ENCODE measurements at places on chromosomes 5 and 9.

GRCh38 chr5:99169309-99169708, 240.5 kb upstream of the CHD1 start:
- DNase-seq = peak; percentile 28

- DNase-seq = no peak
These were observed 141.6 kb upstream of the SPRY4 start for GRCh38 chr5:142466195-142466971.

- DNase-seq = no peak
These were observed 169.0 kb downstream of the DOCK2 start for GRCh38 chr5:169805937-169806700.

DNA sequence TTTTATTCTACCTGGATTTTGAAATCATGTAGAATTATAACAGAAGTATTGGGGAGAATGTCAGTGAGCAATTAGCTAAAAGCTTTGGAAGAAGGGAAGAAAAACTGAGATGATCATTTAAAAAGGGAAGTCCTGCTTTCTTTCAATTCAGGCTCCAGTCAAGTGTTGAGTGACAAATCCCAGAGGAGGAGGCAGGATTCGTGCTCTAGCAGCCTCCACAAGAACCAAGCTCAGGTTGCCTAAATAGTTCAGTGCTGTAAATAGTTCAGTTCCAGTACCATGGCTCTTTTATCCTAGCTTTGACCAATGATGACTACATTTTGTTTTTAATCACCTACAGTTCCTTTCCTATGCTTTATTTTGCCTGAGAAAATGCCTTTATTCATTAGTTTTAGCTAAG, 204.9 kb upstream of the NREP start:
- no peak for DNase-seq

DNA sequence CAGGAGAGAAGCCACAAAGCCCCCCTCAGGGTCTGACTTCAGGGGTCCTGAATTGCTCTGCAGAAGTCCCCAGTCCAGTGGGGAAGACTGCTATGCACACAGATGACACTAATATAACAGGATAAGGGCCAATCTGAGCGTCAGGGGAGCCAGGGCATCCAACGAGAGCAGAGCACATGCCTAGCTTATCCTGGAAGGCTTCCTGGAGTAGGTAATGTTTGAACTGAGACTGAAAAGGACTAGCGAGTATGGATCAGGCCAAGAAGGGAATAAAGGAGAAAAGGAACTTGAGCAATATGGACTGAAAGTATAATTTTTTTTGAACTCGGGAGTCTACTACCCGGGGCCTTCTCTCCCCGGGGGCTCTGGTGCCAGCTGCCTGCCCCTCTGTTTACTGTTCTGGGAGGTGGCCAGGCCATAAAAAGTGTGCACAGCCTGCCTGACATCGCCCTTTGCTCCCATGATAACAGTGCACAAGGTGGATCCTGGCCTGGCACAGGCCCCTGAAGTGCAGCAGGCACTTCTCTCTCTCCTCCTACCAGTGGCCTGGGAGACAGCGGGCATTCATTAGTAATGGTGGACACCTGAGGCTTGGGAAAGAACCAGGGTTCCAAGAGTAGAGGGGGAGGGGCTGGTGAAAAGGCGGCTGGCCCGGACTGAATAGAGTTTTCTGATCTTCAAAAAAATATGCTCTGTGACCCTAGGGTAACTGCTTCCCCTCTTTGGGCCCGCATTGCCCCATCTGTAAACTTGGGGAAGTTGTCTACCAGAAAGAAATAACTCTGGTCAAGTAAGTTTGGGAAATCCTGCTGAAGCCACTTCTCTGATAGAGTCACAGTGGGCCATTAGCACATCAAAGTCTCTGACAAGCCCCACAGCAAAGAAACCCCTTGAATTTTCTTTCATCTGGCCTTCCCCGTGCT, 4.6 kb upstream of the SLC6A7 start:
- no peak for DNase-seq

- DNase-seq = no peak
These were observed 110.1 kb upstream of the ABCA1 start for GRCh38 chr9:105038051-105038450.

DNA sequence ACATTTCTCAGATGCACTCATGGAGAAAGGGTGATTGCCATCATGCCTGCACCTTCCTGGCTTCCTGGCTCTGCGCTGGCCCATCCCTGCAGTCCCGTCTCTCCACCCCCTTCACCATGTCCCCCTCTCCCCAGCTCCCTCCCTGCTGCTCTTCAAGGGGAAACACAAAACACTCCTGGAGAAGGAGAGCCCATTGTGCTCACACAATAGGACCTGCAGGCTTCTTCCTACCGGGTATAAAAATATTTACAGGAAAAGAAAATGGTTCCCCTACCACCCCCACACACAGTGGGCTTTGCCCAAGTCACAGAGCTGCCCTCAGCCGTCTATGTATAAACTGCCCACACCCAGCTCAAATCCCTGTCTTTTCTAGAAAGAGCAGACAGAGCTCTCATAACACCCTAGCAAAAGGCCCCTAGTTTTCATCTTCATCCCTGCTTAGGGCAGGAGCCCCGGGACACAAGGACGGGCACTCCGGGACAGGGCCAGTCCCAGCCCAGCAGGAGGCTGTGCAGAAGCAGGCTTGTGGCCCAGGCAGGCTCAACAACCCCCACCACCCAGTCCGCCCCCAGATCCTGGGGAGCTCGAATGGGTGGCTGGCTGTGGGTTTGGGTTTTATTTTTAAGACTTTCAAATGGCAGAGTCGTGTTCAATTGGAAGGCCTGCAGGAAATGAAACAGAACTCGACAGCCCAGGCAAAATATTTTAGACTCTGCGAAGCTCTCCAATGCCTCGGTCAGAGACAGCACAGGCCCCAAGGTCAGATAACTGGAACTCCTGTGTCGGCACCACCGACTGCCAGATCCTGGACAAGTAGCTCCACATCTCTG, 77.3 kb downstream of the LRSAM1 start:
- no peak for DNase-seq

DNA sequence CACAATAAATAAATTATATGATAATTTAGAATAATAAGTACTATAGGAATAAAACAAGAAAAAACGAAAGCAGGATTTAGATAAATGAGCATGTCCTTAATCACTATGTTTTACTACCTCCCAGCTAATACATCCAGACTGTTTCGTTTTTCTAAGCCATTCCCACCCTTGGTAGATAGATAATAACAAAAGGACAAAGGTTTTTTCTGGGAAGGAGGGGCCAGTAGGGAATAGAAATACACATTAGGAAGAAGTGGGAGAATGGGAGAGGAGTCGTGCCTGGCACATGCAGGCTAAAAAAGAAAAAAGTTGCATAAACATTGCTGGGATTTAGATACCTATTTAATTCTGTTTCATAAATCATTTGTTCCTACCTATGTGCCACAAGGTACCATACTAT, 97.1 kb downstream of the MTX3 start:
- no peak for DNase-seq

GRCh38 chr9:36190388-36191289, at the start of gene CLTA:
Gene CLTA, plus strand, starts transcription at chr9:36190921. Its CDS starts 136 bp downstream, at chr9:36191057.
- peak; percentile 96 for DNase-seq

- DNase-seq = peak; percentile 16
These were observed 606.5 kb upstream of the ADAMTS16 start for GRCh38 chr5:4533457-4534105.

DNA sequence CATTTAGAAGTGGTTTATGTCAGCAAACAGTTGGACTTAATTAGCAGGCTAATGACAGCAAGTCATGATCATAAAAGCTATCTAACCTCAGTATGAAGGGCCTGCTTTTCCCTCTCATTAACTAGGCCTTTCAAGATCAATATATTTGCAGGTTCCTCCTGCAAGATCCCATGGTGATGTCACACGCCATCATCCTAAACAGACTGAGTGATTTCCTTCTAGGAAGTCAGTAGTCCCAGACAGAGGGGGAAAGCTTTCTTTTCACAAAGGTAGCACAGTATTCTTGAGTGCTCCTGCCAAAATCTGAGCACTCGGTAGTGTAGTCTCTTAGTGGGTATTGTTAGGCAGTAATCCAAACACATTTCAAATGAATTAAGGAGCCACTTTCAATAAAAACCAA, 52.5 kb downstream of the UIMC1 start:
- DNase-seq = no peak

- DNase-seq = no peak
These were observed 983 bp downstream of the GCNT1 start for GRCh38 chr9:76459694-76460635.

DNA sequence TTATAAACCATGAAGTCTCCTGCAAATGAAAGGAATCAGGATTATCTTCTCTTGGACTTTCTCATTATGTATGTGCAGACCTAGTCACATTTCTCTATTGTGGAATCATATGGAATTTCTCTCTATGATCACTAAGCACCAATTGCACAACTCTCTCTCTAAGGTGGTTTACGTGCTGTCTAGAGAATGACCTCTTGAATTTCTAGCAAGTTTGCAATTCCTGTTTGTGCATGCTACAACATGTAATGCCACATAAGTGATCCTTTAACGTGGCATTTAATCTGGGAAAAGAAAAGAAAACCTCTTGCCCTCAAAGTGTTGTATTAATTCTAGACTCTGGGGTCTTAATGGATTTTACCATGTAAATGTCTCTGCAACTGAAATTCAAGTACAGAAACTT, 5.0 kb upstream of the PPP2R2B start:
- no peak for DNase-seq

DNA sequence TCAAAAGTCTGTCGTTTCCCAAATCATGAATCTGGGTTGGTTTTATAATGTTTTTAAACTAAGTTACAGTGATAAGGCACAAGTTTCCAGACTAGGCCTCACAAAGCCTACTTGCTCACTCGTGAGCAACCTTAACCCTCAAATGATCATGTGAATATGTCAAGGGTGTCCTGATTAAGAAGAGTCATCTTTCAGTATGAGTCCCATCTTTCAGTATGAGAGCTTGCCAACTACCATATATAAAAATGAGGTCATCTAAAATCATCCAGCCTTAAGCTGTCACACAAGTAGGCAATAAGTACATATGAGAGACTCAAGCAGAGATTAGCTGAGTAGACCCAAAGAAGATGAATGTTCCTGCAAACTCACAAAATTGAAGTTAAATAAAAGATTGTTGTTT, 668.4 kb upstream of the FAM174A start:
- DNase-seq = no peak

DNA sequence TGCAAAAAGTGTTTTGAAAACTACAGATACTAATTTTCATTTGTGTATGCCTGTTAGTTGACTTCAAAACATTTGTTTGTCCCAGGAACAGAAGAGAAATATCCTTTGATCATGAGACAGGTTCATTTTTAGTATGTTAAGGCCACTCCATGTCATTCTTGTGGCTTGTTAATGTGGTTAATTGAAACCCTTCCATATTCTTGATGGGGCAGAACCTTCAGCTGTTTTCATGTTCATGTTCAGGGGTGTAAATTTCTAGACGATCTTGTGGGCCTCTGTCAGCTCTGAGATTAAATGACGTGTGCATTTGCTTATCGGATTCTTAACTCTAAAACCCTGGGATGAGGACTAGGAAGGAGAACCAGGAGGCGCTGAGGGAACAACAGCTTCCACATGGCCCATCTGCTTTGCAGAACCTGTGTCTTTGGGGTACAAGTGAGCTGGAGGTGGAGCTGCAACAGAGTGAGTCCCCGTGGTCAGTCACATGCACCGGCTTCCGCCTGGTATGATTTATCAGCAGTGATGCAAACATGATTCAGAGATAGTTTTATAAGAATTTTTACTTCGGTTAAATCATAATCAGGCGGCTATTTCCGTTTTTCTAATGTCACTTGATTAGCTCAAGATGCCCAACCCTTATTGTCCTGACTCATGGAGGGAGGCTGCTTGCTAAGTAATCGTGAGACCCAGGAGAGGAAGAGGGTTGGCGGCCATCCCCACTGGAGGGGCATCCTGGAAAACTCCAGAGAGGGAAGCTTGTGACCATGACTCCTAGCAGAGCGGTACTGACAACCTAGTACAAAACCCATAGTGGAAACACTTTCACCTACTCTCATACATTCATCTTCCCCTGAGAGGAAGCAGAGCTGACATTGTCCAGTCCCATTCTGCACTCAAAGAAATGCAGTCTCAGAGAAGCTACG, 138.4 kb downstream of the C9orf152 start:
- no peak for DNase-seq

GRCh38 chr5:74432216-74432615, 208.3 kb downstream of the ENC1 start:
- DNase-seq = no peak

DNA sequence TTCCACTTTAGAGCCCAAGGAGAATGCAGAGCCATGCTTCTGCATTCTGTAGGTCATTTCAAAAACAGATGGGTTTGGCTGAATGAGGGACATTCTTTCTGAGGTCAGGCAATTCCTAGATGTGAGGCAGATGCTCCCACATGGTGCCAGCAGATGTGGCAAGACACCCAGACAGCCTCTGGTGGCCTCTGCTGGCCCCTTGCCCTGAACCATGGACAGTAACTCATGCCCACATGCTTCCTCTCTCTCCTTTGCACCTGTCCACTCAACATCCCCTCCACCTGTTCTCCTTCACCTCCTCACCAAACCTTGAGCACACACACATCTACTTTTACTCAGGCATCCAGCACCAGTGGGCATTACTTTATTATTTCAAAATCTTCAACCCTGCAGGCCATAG, 252.3 kb downstream of the DNAH5 start:
- no peak for DNase-seq

DNA sequence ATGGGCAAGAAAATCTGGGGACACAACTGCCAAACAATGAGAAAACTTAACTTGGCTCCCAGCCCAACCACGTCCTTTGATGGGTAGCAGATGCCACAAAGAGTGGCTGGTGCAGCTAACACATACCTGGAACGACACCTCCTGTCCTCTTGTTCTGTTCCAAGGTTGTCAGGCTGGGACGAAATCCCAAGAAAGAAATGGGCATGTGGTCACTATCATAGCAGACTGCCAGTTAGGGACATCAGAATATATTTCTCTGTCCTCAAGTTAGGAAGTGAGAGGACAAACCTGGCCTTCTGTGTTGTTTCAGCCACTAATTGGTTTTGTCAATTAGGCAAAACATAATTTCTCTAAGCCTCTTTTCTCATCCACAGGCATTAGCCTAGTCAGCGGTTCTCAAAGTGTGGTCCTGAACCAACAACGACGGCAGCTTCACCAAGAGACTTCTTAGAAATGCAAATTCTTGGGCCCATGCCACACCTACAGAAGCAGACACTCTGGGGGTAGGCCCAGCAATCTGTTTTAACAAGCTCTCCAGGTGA, 63.4 kb downstream of the RAPGEF1 start:
- no peak for DNase-seq

DNA sequence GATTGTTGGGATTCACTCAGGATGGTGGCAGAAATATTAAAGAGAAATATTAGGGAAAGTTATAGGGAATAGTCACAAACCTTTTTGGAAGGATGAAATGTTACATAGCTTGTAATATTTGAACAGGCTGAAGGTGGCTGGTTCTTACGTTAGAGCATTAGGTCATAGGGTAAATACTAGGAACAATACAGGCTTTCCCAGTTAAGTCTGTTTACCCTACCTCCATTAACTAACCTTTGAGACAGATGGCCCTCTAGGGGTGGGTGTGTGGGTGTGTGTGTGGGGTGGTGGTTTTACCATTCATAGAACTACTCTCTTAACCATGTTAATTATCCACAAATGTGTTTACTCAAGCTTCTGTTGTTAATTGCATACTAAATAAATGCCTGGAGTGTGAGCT, 94.3 kb upstream of the STK32A start:
- no peak for DNase-seq

GRCh38 chr5:170357955-170358444, 31.2 kb downstream of the KCNMB1 start:
- DNase-seq = no peak

GRCh38 chr5:145943674-145944121, 7.3 kb downstream of the SH3RF2 start:
- no peak for DNase-seq

Measured in astrocyte of the cerebellum (primary cell).